ENCODE measurements at places on chromosomes 4 and X. TPM values are rescaled to one million over a fixed set of nuclear protein-coding genes. Genes with fewer than 3 reads are reported as not detected.

- no peaks in the 10 kb centered on the region for H3K4me1 ChIP-seq
- no peaks in the 10 kb centered on the region for H3K27me3 ChIP-seq
- no peak overlapping the region for H3K4me3 ChIP-seq
- H3K36me3 ChIP-seq, result peaks cover 5% of the 10 kb centered on the region
- H3K27ac ChIP-seq, result no peak overlapping the region
Measured at GRCh38 chrX:2732076-2732475, 19.8 kb upstream of the XG start.

DNA sequence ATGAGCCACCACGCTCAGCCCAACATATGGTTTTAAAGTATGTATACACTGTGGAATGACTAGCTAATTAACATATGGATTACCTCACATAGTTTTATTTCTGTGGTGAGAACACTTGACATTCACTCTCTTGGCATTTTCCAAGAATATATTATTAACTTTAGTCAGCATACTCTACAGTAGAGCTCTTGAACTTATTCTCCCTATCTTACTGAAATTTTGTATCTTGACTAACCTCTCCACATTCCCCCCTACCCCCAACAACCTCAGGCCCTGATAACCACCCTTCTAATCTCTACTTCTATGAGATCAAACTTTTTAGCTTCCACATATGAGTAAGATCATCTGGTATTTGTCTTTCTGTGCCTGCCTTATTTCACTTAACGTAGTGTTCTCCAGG lies 38.6 kb upstream of the AGA start:
- no peak for DNase-seq
- H3K4me3 ChIP-seq, result no peak overlapping the region
- peaks cover 17% of the 10 kb centered on the region for H3K4me1 ChIP-seq
- H3K36me3 ChIP-seq, result no peaks in the 10 kb centered on the region

DNA sequence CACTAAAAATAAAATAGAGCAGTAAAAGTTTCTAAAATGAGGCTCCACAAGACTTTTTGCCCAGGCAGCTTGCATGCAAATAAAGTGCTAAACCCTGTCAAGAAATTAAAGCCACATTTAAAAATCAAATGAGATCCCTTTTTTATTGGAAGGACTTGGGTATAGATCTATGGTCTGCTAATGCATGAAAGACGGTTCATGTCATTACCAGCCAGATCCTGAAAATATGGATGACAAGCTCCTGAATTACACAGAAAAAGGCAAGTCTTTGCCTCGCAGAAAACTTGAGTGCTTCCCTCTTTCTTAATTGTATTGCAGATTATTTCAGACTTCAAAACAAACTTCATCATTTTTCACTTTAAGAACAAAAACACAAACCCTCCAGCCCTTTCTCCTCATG lies 169.6 kb downstream of the LDB2 start:
- no peak for DNase-seq
- no peaks in the 10 kb centered on the region for H3K4me1 ChIP-seq
- 0 out of 2 replicates have a peak, but pooled peaks cover 8% of the 10 kb centered on the region for H3K27me3 ChIP-seq
- H3K4me3 ChIP-seq, result no peak overlapping the region

MAGEA9B gene
- total RNA-seq, result not detected

- no peaks in the 10 kb centered on the region for H3K36me3 ChIP-seq
- H3K4me3 ChIP-seq, result no peak overlapping the region
- no peaks in the 10 kb centered on the region for H3K4me1 ChIP-seq
- no peak for DNase-seq
- H3K27me3 ChIP-seq, result no peaks in the 10 kb centered on the region
Measured at GRCh38 chr4:37816719-37817118, 9.8 kb upstream of the PGM2 start.

CFP gene
- 0.53 TPM for total RNA-seq

DNA sequence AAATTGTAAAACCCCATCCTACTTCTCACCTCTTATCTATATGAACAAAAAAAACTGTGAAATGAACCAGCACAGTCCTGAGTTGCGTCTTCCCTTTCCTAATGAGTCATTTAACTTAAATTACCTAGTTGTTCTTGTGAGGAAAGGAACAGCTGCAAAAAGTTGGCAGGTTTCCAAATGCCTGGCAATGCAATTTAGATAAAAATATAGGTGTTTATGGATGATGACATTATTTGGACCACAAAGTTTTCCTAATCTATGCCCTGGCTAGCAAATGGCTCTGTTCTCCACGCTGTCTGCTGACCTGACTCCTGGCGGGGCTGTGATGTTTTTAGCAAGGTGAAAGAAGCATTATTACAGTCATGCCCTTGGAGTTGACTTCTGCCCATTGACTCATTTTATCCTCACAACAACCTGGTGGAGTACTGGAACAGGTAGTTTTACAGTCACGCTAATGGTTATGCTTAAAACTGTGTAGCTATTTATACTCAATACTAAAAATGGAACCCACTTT lies 29.8 kb upstream of the RELL1 start:
- H3K36me3 ChIP-seq, result no peaks in the 10 kb centered on the region
- H3K4me3 ChIP-seq, result no peak overlapping the region
- DNase-seq, result peak; percentile 4
- no peaks in the 10 kb centered on the region for H3K4me1 ChIP-seq

- H3K27me3 ChIP-seq, result no peaks in the 10 kb centered on the region
- DNase-seq, result no peak
- no peak overlapping the region for H3K4me3 ChIP-seq
- H3K4me1 ChIP-seq, result no peaks in the 10 kb centered on the region
- no peaks in the 10 kb centered on the region for H3K36me3 ChIP-seq
- no peak overlapping the region for H3K27ac ChIP-seq
Measured at GRCh38 chr4:89329280-89329679, 21.7 kb upstream of the GPRIN3 start.

DNA sequence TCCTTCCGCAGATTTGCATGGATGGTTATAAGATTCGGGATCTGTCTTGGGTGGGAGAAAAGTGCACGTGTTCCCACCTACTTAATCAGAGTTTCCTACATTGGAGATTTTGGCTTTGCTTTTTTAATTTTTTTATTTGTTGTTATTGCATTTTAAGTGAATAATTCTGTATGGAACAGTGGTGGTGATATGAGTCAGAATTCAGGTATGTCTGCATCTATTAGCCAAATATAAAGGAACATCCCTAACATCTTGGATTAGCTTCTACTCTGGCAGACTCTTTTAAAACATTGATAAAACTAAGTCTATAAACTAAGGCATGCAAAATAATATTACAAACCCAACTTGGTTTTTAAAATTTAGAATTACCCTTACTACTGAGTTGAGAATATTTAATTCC lies 659.8 kb upstream of the EPHA5 start:
- H3K4me1 ChIP-seq, result no peaks in the 10 kb centered on the region
- no peaks in the 10 kb centered on the region for H3K36me3 ChIP-seq
- H3K27ac ChIP-seq, result no peak overlapping the region
- H3K4me3 ChIP-seq, result no peak overlapping the region

TNIP3 gene
- 0.63 TPM for total RNA-seq

CXorf49 gene
- total RNA-seq, result not detected

GRCh38 chr4:47882228-47882627 lies 32.2 kb downstream of the NFXL1 start:
- H3K27me3 ChIP-seq, result no peaks in the 10 kb centered on the region
- no peak overlapping the region for H3K4me3 ChIP-seq
- peaks cover 47% of the 10 kb centered on the region for H3K36me3 ChIP-seq
- DNase-seq, result no peak
- H3K27ac ChIP-seq, result no peak overlapping the region

PPEF2 gene
- total RNA-seq, result not detected

ADGRG4 gene
- total RNA-seq, result not detected

TFE3 gene
- total RNA-seq, result 33.7 TPM

GRCh38 chr4:171719691-171720090 lies 93.5 kb upstream of the GALNTL6 start:
- no peaks in the 10 kb centered on the region for H3K27me3 ChIP-seq
- H3K4me1 ChIP-seq, result no peaks in the 10 kb centered on the region
- H3K36me3 ChIP-seq, result no peaks in the 10 kb centered on the region
- no peak overlapping the region for H3K27ac ChIP-seq
- no peak for DNase-seq
- H3K4me3 ChIP-seq, result no peak overlapping the region

CPE gene
- total RNA-seq, result 1.4 TPM

SORCS2 gene
- 20.7 TPM for total RNA-seq

- H3K27me3 ChIP-seq, result no peaks in the 10 kb centered on the region
- no peak for DNase-seq
- H3K27ac ChIP-seq, result no peak overlapping the region
Measured at GRCh38 chr4:147102596-147102995, 156.9 kb upstream of the TTC29 start.

DNA sequence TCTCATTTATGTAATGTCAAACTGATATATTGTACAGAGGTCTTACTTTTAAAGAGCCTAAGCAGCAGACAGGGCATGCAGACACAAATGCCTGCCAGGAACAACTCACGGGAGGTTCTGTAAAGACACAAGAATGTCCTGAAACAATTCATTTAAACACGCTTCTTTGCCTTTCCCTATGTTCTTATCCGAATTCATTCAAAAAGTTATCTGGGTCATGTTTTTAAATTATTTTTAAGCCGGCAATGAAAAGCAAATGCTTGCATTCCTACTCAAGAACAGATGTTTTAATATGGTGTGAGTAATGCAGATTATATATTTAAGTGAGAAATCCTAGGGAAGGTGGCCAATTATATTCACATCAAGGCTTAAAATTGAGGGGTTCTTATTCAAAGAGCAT lies 192.6 kb downstream of the PDGFC start:
- H3K4me3 ChIP-seq, result no peak overlapping the region
- peaks cover 15% of the 10 kb centered on the region for H3K4me1 ChIP-seq
- DNase-seq, result no peak
- no peak overlapping the region for H3K27ac ChIP-seq
- H3K36me3 ChIP-seq, result no peaks in the 10 kb centered on the region

GRCh38 chr4:86452924-86453531 lies 93.2 kb upstream of the MAPK10 start:
- no peaks in the 10 kb centered on the region for H3K27me3 ChIP-seq
- no peaks in the 10 kb centered on the region for H3K36me3 ChIP-seq
- peak overlapping the region; percentile 78 for H3K27ac ChIP-seq
- H3K4me1 ChIP-seq, result peaks cover 42% of the 10 kb centered on the region
- H3K4me3 ChIP-seq, result peak overlapping the region; percentile 42
- DNase-seq, result peak; percentile 73

All from PC-9 (cell line).